ENCODE measurements at places on chromosomes 13 and 19.
A peak's percentile ranks its signal among the peaks of the same experiment; 100 is the strongest.

DNA sequence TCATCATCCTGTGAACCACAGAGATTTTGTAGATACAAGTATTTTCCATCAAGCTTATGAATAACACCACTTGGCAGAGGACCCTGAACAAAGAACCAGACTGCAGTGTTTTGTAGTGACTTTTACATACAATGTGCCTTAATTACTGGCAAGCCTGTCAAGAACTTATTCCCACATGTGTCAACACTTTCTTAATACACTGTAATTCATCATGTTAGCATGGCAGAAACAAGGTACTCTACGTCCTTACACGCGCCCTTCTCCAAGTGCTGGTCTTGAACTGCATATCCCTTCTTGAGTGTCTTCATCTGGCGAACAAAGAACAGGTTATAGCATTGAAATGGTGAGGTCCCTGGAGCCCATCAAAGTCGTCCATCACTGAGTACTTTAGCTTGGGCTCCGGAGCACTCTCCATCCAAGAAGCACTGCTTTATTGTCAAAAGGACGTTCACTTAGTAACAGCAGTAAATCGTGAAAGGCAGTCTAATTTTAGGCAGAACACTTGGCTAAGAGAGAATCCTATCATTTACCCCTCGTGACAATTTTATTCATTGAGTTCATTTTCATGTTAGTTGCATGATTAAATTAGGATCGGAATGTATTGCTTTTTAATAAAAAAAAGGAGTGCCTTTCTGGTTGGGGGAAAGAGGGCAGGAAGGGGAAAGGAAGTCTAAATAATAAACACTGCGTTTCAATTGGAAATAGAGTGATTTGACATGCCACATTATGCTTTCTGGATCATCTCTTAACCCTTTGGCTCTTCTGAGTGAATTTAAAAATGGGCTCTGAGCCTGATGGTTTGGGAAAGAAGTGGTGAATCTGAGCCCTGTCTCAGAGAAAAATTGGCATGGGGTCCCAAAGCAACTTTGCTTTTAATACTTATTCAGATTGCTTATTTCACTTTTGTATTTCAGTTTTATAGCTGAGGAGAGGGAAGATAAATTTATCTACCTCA is 376.1 kb downstream of the DLEU7 start:
- peak; percentile 52 for DNase-seq

GRCh38 chr13:28574617-28575142 is 79.8 kb upstream of the FLT1 start:
- peak; percentile 88 for DNase-seq

DNA sequence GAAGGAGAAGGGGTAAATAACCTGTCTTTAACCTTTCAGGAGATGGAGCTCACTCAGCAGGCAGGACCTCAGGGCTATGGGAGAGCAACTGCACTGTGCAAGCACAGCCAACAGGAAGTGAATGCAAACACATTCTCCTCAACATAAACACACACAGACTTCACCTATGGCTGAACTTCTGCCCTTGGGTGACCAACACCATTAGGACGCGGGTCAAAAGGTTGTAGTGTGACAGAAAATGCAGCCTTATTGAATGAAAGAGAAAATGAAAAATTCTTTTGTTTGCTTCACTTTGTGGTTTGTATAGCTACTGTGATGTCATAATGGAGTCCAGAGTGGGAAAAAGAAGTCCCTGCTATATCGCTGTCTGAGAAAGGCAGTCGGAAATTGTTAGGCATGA is 323.0 kb downstream of the NDFIP2 start:
- no peak for DNase-seq

DNA sequence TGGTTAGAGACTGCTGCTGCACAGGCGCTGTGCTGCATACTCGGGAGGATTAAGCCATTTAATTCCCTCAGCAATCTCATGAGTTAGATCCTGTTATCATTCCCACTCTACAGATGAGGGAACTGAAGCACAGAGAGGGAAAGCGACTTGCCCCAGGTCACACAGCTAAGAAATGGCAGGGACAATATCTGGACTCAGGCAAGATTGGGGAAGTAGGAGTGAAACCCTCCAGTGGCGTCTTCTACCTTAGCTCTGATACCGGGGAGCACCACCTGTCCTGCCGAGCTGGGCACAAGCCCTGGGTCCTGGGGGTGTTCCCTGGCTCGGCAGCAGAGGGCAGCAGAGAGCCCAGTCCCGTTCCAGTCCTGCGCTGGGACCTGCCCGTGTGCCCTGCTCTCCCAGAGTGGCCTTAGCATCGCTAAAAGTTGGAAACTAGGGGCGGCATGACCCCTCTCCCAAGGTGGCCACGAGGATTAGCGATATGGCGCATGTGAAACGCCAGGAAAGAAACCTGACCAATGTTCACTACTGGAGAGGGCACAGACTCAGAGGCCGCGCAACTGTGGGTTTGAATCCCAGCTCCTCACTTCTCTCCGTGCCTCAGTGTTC is 20.5 kb downstream of the CYTH2 start:
- peak; percentile 71 for DNase-seq

- no peak for DNase-seq
Observed at GRCh38 chr13:40207001-40207478, 459.4 kb downstream of the FOXO1 start.

DNA sequence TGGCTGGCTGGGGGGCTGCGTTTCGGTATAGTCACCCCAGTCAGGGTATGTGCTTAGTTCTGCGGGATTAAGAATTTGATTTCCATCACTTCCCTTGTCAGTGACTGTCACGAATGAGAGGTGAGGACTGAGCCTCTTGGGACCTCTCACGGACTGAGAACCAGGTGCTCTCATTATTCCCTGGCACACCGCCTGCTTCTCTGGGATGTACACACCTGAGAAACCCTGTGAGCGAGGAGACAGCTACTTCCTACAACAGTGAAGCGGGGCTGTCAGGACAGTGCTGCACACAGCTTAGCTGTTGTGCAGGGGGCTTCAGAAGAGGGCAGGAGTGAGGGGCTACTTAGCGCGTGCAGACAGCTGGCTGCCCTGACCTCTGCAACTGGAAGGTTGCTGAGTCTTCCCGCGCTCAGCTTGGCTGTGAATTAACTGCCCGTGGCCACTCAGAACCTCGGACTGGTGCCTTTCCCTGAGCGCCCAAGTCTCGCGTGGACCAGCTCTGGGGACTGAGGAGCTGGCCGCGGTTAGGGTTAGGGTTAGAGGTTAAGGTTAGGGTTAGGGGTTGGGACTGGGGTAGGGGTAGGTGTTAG is 65.3 kb upstream of the MCF2L start:
- DNase-seq = no peak

- DNase-seq = no peak
Observed at GRCh38 chr13:41006978-41007743, 12.0 kb downstream of the ELF1 start.

- no peak for DNase-seq
Observed at GRCh38 chr13:74134777-74135325, 647 bp upstream of the KLF12 start.

DNA sequence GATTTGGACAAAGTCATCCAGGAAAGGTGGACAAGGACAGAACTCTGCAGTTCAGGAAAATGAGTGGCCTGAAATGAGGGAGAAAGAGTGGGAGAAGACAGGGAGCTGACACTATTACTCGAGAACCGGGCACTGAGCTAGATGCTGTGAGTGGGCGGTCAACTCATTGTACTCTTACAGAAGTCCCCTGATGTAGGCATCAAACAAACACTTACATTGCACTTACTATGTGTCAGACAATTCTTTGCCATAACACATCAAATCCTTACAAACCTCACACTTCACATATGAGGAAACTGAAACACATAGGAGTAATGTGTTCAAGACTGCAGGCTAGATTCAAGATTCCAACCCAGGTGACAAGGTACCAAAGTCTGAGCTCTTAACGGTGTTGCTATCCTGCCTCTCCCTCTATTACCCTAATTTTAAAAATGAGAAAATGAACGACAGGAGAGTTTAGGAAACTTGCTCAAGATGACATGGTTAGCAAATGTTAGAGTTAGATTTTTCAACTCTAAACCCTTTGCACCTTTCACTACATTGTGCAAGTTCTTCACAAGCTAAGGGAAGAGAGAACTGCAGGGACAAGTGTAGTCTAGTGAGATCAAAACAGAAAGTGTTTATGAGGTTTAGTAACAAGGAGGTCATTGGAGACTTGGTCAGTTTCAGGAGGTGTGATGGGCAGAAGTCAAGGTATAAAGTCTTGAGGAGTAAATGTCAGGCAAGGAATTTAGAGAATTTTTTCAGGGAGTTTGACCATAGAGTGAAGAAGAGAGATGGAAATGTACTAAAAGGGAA is 4.9 kb upstream of the MEDAG start:
- DNase-seq = no peak
